ENCODE measurements at places on chromosomes 3 and 15.

GRCh38 chr3:53122933-53123305 is 7.3 kb downstream of the RFT1 start:
- DNase-seq = no peak

DNA sequence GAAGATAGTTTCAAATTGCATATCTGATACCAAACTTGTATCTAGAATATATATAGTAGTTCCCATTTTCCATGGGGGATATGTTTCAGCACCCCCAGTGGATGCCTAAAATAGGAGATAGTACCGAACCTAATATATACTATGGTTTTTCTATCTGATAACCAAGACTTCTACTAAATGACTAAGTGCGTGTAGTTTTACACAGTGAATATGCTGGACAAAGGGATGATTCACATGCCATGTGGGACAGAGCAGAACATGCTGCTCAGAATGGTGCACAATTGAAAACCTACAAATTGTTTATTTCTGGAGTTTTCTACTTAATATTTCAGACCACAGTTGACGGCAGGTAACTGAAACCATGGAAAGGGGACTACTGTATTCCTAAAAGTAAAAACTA is 73.4 kb upstream of the TP63 start:
- no peak for DNase-seq

DNA sequence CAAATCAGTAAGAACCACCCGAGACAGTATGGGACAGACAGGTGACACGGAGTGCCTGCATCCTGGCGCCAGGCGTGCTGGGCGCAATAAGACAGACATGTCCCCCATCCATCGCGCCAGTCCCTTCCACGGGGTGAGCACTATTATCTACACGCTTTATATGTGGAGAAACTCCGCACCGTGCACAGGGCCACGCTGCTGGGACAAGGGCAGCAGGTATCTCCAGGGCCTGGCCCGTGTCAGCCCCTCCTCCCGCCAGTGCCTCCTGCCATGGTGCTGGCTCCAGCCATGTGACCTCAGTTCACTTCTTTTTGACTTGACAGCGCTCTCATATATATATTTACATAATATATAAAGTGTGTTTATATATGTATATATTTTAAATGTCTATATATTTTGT is 42.6 kb downstream of the TNK2 start:
- DNase-seq = no peak

- DNase-seq = no peak
Measured at GRCh38 chr15:71089801-71090200, 25.5 kb upstream of the THSD4 start.

- DNase-seq = no peak
Measured at GRCh38 chr15:30675126-30675525, 49.2 kb downstream of the ARHGAP11B start.
